ENCODE measurements at places on chromosomes 3 and 15.

DNA sequence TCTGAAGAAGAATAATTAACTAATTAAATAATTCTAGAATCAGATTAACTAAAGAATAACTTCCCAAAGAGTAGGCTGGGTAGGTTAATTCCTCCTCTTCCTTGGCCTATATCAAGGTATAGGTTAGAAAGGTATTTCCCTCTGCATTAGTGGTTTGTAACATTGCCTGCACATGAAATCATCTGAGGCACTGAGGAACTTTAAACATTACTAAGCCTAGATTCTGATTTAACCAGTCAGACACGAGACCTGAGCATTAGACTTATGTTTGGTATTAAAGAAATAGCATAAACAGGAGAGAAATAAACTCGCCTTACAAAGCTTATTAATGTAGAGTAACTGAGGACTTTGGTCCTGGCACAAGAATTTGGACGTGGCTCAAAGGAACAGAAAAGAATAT lies 84.2 kb downstream of the FGF7 start:
- DNase-seq = no peak

DNA sequence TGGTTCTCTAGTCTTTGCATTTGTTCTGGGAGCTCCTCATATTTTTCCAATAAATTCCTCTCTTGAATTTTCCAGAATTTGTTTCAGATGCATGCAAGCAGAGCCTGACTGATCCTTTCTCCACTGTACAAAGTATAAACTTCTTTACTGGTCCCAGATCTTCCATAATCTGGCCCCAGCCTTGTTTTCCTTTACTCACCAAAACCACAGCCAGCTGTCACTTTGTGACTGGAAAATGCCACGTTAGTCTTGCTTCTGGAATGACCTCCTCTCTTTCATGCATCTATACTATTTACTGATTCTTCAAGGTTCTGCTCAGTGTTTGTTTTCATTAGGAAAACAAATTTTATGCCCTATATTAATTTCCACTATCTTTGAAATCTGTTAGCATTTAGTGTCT lies 60.4 kb upstream of the SPPL2A start:
- no peak for DNase-seq

- DNase-seq = no peak
Measured at GRCh38 chr3:193641440-193641775, 48.4 kb downstream of the OPA1 start.

GRCh38 chr15:35170207-35170606 lies 85.1 kb upstream of the NANOGP8 start:
- DNase-seq = no peak

- no peak for DNase-seq
Measured at GRCh38 chr3:83601704-83602103, 1357.1 kb upstream of the CADM2 start.

GRCh38 chr15:94383041-94383440 lies 151.7 kb downstream of the MCTP2 start:
- no peak for DNase-seq

DNA sequence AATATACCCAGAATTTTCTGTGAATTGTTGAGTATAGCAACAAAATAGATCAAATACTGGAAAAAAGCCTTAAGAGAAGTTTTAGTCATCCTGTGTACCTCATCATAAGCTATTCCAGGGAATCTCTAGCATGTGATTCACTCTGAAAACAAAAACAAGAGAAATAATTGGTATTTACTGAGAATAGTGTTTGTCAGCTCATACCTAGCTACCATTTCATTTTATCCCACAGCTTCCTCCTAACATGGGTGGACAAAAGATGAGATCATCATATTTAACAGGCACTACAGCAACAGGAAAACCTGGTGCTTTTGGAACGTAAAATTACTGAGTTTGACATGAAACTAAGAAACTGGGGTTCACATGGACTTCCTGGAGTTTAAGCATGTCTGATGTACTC lies 753.5 kb upstream of the NECTIN3 start:
- DNase-seq = no peak

- DNase-seq = no peak
Measured at GRCh38 chr3:85054579-85054978, 95.8 kb downstream of the CADM2 start.

DNA sequence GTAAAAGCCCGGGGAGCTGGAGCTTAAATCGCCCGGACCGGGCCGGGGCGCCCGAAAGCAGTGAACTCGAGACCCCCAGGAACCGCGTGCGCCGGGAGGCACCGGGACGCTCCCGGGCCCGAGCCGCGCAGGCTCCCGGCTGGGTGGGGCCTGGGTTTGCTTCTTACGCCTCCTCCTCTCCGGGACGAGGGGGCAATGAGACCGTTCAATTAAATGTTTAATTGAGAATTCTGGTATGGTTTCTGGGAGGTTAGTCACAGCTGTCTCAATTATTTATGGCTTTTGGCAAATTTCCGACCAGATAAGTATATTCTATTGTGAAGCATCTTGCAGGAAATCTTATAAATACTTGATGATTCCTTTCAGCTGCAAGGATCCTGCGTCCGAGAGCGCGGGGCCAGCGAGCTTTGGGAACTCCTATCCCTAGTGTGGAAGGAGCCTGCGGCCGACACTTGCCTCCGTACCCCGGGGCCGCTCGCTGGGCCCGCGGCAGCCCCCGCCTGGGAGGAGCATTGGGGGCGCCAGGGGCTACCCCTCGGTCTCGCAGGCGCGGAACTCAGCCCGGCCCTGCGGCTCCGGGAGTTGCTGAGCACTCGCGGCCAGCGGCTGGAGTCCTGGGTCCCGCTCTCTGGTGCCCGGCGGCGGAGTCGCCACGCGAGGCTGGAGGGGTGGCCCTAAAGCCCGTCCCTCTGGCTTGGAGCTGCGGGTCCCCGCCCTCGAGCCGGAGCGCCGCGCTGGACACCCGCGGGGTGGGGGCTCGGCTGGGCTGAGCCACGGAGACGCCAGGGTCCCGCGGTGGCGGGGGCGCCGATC lies 10.3 kb downstream of the ISL2 start:
- DNase-seq = peak; percentile 43

DNA sequence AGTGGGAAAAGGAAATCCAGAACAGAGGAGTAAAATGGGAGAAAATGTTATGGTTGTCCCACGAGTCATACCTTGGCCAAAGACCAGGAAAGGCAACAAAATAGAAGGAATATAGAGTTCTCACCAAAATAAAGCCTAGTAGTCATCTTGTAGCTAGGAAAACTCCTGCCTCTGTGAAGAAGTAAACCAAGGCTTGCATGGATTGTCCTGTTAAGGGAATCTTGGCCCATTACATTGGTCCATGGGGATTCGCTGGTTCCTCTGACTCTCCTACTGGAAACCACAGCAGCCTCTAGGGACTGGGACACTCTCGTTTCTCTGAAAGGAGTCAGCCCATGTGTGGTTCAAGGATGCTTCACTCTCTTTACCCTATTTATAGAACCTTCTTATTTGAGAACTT lies 62.9 kb upstream of the FNDC3B start:
- DNase-seq = no peak

- DNase-seq = no peak
Measured at GRCh38 chr3:113828600-113828999, 10.0 kb upstream of the GRAMD1C start.

DNA sequence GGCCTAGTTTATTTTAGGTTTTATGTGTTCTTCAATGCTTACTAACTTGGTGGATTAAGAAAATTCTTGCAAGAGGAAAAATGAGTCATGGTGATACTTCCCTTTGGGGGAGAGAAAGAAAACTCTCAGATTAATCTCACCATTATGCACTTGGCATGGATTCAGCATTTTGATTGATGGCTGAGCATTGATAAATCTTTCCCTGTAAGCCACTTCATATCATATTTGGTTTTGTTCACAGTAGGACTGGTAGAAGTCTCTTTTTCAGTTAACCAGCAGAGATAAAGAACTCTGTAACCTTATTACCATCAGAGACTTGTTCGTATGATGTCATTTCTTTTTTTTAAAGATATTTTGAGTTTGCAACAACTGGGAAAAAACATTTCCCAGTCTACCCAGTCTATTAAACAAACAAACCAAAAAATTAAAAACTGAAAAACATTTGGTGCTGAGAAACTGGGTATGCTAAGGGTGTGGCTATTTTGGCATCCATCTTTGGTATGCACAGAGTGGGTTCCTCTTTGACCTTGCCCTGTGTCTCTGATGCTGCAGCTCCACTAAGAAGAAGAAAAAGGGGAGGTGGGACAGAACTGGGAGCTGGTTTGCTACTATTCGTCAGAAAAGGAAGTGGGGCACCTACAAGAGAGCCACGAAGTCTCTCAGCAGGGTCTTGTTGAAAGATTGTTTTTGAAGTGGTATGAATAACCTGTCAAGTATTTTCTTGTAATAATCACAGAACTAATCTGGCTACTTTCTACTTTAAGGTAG lies 17.2 kb downstream of the TMOD3 start:
- DNase-seq = peak; percentile 79

GRCh38 chr3:187802928-187803259 lies 57.6 kb upstream of the BCL6 start:
- no peak for DNase-seq

- no peak for DNase-seq
Measured at GRCh38 chr15:59196416-59196815, 10.2 kb upstream of the LDHAL6B start.

DNA sequence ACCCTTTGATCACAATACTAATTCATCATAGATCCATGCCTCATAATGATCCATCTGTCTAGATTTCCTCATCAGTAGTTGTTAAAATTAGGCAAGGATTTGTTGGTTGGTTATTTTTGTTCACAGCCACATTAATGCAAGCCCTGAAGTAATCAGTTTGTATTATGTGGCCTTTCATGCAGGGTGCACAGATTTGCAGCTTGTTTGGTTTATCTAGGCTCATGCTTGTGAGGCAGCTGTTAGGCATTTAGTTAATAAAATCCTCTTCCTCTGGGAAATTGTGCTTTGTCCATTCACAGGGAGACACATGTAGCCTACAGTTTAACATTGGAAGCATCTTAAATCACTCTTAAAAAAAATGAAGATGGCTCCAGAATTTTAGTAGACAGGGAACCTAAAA lies 162.8 kb upstream of the ZNF385D start:
- DNase-seq = no peak

DNA sequence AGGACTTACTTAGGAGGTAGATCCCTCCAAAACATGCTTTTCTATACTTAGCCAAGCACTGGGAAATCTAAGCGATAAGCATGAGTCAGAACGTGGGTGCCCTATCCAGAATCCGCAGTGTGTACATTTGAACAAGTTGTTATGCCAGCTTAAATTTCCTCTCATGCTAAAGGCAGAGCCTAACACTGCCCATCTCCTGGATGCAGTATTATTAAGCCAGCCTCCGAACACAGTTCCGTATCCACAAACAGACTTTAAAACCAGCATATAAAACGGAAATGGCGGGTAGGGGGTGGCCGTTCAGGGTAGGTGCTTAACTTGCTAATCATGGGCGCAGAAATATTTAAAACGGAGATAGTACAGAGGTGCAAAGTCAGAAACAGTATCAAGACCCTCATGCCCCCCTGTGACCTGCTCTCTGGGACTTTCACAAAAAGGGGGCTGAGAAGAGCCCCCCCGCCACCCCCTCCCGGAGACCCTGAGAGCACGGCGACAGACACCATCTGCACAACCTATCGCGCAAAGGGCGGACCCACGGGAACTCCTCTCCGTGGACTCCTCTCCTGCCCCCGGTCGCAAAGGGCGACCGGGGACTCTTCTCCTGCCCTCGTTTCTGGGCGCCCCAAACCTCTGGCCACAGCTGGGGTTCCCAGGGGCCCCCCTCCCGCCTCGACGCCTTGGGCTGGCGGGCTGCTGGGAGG lies 889 bp upstream of the LRRIQ4 start:
- DNase-seq = peak; percentile 77

GRCh38 chr15:29480278-29480677 lies 210.7 kb upstream of the NSMCE3 start:
- DNase-seq = no peak

- DNase-seq = peak; percentile 64
Measured at GRCh38 chr3:38397320-38397719, 50.7 kb downstream of the XYLB start.

DNA sequence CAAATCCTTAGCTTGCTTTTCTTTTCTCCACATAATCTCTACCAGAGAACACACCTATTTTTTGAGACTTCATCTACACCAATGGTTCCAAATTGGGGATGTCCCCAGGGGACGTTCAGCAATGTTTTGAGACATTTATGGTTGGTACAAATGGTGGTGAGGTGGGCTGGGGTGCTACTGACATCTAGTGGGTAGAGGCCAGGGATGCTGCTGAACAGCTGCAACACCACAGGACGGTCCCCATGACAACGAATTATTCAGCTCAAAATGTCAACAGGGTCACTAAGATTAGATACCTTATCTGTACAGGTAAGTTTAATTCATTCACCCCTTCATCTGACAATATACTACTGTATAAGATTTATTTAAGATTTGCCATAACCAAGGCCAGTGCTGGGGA lies 14.4 kb downstream of the GK5 start:
- peak; percentile 63 for DNase-seq

DNA sequence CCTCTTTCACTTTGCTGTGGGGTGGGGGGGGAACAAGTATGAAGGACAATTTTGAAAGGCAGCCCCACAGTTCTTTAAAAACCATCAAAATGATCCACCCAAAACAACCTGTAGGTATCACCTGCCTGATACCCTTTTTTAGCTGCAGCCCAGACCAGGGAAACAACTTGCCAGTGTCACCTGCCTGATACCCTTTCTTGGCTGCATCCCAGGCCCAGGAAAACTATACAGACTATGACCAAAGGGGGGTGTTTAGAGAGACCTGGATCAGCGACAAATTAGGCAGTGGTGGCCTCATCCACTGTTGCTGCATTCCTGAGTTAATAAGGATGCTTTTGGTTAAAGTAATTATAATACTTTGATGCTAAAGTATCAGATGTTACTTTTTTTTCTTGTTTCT lies 122.0 kb downstream of the VPS13C start:
- DNase-seq = no peak

DNA sequence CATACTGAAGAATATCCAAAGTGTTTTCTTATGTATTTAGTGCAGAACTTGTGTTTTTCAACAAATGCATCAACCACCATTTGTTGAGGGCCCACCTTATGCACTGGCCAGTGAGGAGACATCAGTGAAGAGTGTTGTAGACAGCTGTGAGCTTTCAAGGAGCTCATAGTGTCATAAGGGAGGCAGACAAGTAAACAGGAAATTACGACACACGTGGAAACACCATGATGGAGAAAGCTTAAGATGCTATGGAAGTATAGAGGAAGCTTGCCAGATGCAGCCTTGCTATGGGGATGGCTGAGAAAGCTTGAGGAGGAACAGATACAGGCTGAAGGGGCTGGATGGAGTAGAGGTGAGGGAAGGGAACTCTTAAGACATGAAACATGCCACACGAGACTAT lies 50.8 kb upstream of the PSMD6 start:
- no peak for DNase-seq

GRCh38 chr3:177263615-177264368 lies 66.5 kb upstream of the TBL1XR1 start:
- peak; percentile 70 for DNase-seq

DNA sequence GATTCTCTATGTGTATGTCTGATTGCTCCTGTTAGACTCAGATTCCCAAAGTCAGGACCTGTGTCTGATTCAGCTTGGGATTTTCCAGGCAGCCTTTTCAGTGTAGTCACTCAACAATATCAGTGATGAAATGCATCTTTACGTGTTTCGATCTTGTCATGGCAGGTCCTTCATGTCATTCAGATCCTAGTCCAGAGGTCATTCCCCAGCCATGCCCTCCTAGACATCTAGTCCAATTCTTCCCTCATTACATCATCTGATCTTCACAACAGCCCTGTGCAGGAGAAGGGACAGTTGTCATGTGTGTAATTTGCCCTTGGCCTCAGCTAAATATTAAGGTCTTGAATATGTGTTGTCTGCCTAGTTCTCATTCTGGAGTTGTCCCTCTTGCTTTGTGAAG lies 153.2 kb upstream of the NR2E3 start:
- no peak for DNase-seq

GRCh38 chr3:42856544-42856943 lies 19.1 kb downstream of the CYP8B1 start:
- no peak for DNase-seq

- peak; percentile 60 for DNase-seq
Measured at GRCh38 chr3:195226900-195227447, 44.0 kb downstream of the XXYLT1 start.
